Mesenteric fat pad (tissue), 1 donor: ENCODE measurements at places on chromosomes 1 and 21. TPM values are rescaled to one million over a fixed set of nuclear protein-coding genes. Genes with fewer than 3 reads are reported as not detected.

- DNase-seq = no peak
Observed at GRCh38 chr1:246651012-246651695, 73.1 kb upstream of the SCCPDH start.

DNA sequence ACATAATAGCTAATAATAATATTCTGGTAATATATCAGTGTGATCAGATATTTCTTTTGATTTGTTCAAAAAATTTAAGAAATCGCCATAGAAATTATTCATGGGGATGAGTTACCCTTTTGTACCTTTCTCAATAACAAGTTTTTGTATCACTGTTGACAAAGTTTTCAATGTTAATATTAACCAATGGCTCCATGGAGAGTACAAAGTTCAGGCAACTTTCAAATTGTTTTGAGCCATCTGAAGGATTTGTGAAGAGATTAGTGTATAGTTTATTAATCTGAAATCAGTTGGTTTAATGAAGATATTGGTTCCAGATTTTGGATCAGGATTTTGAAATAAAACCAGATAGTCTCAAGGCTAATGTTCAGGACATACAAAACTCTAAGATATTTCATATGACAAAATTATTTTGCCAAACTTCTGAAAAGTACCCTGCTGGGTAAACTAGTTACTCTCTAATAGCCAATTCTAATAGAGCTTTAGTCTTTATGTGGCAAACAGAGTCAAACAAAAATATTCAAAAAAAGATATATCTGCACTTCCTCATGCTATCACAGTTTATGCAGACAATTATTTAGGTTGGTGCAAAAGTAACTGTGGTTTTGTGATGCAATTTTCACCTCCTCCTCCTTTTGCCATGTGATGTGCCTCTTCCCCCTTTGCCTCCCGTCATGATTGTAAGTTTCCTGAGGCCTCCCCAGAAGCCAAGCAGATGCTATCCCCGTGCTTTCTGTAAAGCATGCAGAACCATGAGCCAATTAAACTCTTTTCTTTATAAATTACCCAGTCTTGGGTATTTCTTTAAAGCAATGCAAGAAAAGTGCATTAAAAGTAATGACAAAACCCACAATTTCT, 1105.0 kb downstream of the PLA2G4A start:
- no peak for DNase-seq

DNA sequence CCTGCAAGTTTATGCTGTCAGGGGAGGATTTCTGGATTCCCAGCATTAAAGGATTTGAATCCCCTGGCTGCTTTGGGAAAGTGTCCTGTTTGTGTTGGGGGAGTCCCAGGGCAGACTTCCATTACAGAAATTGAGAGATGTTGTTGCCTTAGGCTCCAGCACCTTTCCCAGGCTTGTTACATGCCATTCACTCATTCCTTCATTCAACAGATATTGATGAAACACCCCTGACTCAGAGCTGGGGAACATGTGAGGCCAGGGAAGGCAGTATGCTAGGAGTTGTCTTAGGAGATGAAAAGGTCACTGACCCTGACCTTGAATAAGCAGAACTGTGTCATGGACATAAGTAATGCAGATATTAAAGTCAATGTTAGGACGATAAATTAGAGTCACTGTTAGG, 161.7 kb downstream of the NTMT2 start:
- no peak for DNase-seq

DNA sequence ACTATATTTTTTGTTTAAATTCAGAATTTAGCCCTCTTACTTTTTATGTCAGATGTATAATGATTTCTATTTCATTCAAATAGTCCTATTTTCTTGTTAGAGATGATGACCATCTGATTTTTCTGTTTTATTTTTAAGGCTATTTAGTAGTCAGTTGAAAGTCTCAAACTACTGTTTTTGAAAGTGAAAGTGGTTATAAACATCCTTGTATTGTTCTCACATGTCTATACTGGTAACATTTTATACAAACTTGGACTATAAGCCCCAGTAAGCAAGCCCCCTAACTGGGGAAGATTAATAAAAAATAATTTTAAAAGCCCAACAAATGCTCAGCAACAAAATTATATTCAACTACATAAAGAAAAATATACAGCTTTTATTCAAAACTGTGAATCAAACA, 271.3 kb upstream of the RGS18 start:
- DNase-seq = no peak

DNA sequence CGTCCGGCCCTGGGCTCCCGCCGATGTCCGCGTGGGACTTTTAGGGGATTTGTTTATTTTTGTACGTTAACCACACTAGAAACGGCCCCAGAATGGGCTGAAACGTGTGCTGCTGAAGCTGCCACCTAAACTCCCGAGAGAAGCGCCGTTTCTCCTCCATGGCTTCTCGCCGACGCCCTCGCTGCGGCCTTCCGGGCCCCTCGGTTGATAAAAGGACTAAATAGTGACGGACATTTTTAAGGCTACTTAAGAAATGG, 678 bp upstream of the PTTG1IP start:
- no peak for DNase-seq

GRCh38 chr1:107326824-107327445, 186.1 kb downstream of the NTNG1 start:
- no peak for DNase-seq

GRCh38 chr1:67085326-67085725, 31.4 kb upstream of the SLC35D1 start:
- DNase-seq = no peak

DNA sequence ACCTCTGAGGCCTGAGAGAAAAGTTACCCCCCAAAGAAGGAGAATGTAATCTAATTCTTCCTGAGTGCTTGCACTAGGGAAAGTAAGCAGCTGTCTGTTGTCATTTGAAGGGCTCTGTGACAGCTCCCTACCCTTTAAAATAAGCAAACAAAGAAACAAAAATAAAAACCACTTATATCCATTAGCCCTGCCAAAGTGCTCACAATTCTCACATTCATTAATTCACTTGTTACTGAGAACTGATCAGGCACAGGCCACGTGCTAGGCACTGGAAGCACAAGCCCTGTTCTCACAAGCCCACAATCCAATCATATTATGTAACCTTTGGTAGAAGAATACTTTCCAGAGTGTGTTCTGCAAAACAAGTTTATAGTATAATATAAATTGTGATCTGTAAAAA, 199.4 kb downstream of the ZC3H11B start:
- DNase-seq = no peak

GRCh38 chr1:74083128-74083527, 114.8 kb downstream of the LRRIQ3 start:
- no peak for DNase-seq

- DNase-seq = no peak
Observed at GRCh38 chr21:37503848-37504467, 137.4 kb downstream of the DYRK1A start.

GRCh38 chr1:109283748-109284600, 1.0 kb upstream of the PSRC1 start:
- DNase-seq = no peak

GRCh38 chr1:230759369-230760065, 12.3 kb downstream of the CAPN9 start:
- no peak for DNase-seq

DNA sequence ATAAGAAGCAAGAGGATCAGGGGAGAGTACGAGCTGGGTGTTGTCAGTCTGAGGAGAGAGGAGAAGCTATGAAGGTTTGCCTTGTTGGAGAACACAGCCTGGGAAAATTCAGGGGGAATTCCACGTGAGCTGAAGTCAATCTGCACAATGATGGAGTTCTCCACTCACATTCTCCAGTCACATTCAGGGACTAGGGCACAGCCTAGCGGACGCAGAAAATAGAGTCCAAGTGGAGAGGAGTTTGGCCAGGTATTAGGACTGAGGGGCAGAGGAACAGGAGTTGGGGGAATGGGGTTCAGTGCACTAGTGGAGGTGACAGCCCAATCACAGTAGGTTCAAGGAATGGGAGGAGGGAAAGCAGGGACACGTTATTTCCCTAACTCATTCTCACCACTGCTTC, 124.0 kb downstream of the KCNH1 start:
- DNase-seq = no peak

DNA sequence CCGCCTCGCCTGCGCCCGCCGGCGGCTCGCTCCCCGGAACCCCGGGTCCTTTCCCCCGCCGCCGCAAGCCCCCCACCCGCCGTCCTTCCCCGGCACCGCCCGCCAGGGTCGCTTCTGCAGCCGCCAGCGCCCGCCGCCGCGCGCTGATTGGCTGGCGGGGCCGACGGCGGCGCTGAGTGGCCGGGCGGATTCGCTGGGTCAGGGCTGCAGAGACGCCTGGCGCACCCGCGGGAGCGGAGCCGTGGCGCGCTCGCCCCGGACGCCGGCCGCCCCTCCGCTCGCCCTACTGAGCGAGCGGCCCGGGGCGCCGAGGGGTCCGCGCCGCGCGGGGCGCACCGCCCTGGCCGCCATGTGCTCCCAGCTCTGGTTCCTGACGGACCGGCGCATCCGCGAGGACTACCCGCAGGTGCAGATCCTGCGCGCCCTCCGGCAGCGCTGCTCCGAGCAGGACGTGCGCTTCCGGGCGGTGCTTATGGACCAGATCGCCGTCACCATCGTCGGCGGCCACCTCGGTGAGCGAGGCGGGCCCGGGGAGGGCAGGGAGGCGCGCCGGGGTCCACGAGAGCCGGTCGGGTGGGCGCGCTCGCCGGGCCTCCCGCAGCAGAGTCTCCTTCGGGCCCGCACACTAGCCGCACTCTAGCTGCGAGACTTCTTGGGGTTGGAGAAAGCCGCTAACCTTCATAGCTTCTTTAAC, at the start of gene RIMKLA:
TSS of gene RIMKLA (plus strand) at position 207 of the 694 bp plus-strand sequence. CDS start at position 350, 143 bp downstream.
- DNase-seq = no peak

DNA sequence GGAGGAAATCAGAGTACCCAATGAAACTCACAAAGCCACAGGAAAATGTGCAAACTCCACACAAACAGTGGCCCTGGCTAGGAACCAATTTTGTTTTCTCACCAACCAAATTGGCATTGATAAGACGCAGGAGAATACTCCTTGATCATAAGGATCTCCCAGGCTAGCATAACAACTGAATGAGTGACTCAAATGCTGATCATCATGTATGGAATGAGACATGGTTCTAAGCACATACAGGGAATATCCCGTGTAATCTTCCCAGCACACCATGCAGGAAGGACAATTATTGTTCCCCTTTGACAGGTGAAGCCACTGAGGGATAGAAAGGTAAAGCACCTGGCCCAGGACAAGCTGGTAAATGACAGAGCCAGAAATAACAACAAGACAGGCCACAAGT, 180.0 kb upstream of the DUSP10 start:
- no peak for DNase-seq

DNA sequence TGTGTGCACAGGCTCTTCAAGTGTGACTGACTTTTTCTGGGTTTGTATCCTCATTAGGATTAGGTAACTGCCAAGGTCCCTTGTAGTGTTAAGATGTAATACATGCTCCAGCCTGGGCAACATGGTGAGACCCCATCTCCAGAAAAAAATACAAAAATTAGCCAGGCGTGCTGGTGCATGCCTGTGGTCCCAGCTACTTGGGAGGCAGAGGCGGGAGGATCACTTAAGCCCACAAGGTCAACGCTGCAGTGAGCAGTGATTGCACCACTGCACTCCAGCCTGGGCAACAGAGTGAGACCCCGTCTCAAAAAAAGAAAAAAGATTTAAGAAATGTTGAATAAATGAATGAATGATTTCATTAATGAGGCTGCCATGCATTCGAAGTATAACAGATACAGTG, 15.1 kb downstream of the ZBTB17 start:
- DNase-seq = peak; percentile 20

DNA sequence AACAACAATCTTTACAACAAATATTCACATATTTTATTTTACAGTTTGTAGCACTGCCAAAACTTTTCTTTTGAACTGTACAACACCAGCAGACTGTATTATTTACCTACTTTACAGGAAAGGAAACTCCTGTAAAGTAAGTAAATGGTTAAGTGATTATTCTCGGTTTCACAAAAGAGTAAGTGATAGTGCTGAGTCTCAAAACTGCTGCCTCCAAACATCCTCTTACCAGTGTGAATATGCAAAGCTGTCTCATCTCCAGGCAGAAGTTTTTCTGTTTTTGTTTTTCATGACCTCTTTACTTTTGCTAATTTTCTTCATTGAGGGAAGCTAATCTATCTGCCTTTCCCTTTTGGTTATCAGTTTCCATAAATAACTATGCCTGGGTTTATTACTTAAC, 286.7 kb downstream of the SRGAP2C start:
- no peak for DNase-seq

DNA sequence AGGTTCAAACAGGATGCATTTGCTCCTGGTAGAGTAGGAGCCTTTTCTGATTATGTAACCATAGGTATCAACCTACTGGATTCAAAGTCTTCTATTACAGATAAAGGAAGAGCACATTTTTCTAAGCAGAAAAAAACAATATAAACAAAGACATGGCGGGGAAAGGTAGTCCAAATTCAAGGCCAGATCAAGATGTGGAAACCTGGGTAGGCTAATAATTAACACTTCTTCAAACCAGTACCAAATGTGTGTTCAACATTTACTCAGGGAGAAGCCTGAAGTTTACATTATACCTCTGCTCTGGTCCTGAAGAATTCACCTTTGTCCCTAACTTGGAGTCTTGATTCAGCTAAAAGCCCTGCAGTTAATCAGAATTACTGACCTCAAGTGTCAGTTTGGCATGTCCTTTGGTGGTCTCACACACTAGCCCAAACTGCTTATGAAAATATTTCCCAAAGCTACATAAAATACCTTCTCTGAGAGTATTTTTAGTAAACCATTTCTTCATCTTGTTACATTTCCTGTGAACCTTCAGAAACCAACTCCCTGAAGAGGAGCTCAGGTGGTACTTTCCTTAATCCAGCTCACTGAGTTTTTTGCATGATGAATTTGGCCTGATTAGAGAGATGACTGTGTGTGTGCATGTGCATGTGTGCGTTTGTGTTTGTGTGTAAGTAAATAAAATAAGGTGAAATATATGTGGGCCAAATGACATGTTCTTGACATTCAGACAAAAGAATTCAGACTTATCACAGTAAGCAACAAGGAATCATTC, 70.2 kb downstream of the TOR3A start:
- DNase-seq = no peak

- DNase-seq = no peak
Observed at GRCh38 chr1:3661631-3662030, 9.3 kb downstream of the TP73 start.

DNA sequence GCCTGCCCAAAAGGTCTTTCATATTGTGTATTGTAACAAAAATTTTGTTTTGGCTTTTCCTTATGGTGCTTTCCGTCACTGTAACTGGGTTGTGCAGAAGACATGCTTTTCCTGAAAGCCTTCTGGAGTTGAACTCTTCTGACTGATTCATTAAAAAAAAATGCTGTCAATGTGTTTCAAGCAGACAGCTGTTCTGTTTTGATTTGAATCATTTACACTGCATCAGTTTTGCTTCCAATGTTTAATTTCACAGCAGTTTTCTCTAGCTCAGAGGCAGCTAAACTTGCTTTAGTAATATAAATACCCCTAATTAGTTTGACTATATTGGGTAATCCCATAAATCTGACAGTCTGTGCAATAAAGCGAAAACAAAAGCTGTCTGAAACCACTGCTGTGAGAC, 7.9 kb downstream of the UTP11 start:
- DNase-seq = no peak

The GJC2 gene
- 2.6 TPM for total RNA-seq

The PLA2G2C gene
- 0.74 TPM for total RNA-seq

The PAPPA2 gene
- 0.48 TPM for total RNA-seq

The BRINP3 gene
- total RNA-seq = not detected

The IGSF21 gene
- 2.6 TPM for total RNA-seq

The C1orf94 gene
- total RNA-seq = not detected

The EXOSC10 gene
- 46.8 TPM for total RNA-seq

The TSPAN2 gene
- 4.3 TPM for total RNA-seq

The PLPP3 gene
- 112 TPM for total RNA-seq

The SSR2 gene
- 179 TPM for total RNA-seq
